ENCODE measurements at places on chromosomes 2 and 18. TPM values are rescaled to one million over a fixed set of nuclear protein-coding genes. Genes with fewer than 3 reads are reported as not detected.

GRCh38 chr2:42328923-42329322, 32.1 kb downstream of the COX7A2L start:
- no peak for DNase-seq

GRCh38 chr2:48568547-48568946, 38.6 kb downstream of the STON1 start:
- no peak for DNase-seq

GRCh38 chr2:124563426-124563825, 538.3 kb downstream of the CNTNAP5 start:
- DNase-seq: no peak

DNA sequence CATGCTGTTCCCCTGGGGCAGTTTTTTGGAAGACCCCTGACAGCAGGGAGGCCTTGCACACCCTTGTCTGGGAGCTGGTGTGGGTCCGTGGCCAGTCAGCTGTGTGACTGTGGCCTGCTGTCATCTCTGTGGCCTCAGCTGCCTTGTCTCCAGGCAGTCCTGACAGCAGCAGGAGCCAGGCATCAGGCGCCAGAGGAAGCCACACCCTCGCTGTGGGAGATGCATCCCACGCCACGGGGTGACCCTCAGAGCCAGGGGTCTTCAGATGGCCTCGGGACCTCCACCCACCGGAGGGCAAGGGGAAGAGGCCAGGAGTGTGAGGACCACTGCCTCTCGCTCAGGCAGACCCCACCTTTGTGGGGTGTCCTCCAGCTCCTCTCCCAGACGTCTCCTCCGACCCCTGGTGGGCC, 5.0 kb downstream of the BOK start:
- no peak for DNase-seq

DNA sequence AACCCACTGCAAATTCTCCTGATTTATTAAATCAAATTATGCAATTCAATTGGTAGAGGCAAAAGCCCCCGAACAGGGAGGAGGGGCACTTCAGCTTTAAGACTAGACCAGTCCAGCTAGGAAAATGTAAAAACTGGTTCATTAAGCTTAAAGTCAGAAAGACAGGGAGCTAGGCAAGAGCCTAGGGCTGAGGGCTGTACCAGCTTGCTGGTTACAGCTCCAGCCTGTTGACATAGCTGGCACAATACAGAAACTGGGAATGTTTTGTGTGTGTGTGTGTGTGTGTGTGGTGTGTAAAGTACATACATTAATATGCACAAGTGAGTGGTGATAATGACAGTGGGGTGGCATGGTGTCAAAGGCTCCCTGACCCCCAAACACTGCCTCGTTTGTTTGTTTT, 307.0 kb upstream of the CELF4 start:
- DNase-seq: no peak

GRCh38 chr2:159129269-159129668, 157.2 kb downstream of the WDSUB1 start:
- DNase-seq: no peak

Gene PDCD1
- 4.9 TPM for total RNA-seq

Gene ACTG2
- not detected for total RNA-seq

Gene DSG3
- not detected for total RNA-seq

Data from activated CD4-positive, alpha-beta T cell treated with anti-CD3 and anti-CD28 coated beads, Interleukin-2, amount 10 ng/mL, durations not matched to agents 7 days and 5 days (primary cell).